ENCODE measurements at places on chromosomes 5 and 9.

DNA sequence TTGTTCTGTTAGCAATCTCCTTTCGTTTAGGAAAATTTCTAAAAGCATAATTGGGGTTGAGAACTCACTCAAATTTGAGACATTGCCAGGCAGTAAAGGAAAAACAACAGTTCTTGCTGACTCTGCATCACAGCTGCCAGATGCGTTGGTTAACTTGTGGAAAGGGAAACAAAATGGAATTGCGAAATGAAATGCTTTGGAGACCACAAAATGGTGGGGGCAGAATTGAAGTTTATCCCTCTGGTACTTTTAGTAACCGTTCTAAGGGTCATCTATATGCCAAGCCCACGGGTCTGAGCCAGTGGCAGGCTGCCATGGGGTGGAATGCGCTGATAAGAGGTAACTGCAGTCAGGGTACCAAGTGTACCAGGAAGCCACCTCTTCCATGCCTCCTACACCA, 28.6 kb upstream of the SELENOP start:
- DNase-seq, result peak; percentile 94

DNA sequence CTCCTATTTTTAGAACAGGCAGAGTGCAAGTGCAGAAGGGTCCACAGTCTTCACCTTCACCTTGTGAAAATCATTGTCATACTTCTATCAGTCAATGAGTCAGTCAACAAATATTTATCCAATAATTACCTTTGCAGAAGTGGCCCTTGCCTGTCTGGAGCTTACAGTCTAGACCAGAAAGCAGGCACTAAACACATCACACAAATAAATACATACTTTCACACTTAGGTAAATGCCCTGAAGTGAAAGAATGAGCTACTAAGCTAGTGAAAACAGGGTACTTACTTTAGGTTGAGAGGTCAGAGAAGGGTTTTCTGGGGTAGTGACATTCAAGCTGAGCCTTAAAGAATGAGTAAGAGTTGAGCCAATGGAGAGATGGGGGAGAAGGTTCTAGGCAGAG, 421.9 kb upstream of the ADAMTSL1 start:
- DNase-seq, result no peak

GRCh38 chr9:78756813-78757510, 460.0 kb downstream of the PSAT1 start:
- no peak for DNase-seq

DNA sequence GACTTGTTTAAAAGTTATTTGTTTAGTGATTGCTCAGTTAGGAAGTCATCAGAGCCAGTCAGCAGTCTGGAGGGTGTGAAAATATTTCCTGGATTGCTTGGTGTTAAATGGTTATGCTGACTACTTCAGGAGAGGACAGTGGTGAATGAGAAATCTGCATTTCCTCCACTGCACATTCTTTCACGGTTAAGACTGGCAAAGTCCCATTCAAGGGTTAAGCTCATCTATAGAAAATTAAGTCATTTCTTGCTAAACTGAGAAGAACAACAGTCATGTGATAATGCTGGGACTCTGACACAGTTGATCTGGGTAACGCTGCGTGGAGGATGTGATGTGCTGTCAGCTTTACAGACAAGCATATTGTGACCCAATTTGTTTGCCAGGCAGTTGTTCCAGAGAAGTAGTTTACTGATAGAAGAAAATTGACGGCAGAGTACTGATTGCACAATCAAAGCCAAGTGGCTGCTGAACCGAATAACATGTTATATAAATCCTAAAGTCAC, 80.4 kb downstream of the GRAMD2B start:
- DNase-seq, result no peak

DNA sequence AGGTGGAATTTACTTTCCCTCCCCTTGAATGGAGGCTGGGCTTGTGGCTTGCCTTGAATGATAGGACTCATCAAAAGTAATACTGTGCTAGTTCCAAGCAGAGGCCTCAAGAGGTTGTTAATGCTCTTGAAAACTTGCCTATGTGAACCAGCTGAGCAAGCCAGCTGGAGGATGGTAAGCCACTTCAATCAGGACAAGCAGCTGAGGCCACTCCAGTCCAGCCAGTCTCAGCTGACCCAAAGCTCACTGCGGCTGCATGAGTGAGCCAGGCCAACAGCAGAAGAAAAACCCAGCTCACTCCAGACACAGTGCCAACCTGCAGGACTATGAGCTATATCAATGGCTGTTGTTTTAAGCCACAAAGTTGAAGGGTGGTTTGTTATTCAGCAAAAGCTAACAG, 182.8 kb downstream of the MCTP1 start:
- no peak for DNase-seq

DNA sequence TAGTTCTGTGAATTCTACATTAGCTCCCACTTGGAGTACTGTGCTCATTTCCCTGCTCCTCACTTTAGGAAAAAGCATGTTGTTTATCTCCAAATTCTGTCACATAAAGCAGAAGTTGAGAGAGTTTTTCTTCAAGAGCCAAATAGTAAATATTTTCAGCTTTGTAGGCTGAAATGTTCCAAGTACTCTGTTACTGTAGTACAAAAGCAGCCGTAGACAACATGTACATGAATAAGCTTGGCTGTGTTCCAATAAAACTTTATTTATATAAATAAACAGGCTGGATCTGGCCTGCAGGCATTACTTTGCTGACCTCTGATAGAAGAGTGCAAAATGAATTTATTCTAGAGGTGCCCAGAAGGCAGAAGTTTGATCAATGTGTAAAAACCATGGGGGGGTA, 73.0 kb upstream of the AGXT2 start:
- no peak for DNase-seq

DNA sequence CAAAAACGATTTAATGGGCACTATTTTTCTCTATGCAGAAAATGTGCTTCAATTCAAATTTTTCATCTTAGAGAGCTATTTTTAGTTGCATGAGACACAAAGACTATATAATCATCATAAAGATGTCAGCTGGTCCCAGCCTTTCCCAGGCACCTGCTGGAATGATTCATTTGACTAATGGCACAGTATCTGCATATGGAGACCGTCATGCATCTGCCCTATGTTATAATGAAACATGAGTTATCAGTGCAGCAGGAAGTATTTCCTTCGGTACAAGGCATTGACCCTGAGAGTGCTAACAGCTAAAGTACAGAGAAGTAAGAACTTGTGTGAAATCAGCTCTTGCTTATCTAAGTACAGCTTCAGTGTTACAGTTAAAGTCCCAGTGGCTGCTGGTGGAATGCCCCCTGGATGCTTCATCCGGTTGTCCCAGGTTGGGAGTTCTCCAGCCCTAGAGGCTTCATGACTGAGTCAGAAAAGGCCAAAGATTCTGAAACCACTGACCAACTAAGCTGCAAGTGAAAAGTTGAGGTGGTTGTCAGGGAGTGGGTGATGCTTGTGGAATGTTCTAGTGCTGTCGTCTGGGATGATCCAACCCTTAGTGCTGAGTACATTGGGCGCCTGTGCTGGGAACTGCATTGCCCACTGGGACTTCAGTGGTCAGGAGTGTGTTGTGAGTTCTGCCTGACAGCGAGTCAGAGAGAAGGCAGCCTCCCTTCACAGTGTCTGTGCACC, 57.2 kb downstream of the MTRR start:
- peak; percentile 10 for DNase-seq

- DNase-seq, result no peak
These were observed 53.0 kb upstream of the NRARP start for GRCh38 chr9:137354845-137355760.

DNA sequence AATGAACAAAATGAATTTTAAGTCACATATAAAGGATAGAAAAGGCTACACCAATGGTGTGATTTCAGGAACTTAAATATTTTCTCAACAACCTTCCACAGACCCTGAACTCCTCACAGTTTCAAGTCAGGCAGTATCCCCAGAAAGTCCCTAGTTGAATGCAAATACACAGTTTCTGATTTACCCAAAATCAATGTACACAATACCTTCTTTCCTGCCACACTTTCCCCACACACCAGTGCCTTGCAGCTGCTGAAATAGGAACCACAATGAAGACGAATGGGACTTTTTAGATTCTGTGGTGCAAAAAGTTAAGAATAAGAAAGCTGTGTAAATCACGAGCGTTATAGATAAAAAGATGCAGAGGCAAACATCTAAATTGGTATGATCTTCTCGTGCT, 552.4 kb upstream of the MEF2C start:
- DNase-seq, result no peak

DNA sequence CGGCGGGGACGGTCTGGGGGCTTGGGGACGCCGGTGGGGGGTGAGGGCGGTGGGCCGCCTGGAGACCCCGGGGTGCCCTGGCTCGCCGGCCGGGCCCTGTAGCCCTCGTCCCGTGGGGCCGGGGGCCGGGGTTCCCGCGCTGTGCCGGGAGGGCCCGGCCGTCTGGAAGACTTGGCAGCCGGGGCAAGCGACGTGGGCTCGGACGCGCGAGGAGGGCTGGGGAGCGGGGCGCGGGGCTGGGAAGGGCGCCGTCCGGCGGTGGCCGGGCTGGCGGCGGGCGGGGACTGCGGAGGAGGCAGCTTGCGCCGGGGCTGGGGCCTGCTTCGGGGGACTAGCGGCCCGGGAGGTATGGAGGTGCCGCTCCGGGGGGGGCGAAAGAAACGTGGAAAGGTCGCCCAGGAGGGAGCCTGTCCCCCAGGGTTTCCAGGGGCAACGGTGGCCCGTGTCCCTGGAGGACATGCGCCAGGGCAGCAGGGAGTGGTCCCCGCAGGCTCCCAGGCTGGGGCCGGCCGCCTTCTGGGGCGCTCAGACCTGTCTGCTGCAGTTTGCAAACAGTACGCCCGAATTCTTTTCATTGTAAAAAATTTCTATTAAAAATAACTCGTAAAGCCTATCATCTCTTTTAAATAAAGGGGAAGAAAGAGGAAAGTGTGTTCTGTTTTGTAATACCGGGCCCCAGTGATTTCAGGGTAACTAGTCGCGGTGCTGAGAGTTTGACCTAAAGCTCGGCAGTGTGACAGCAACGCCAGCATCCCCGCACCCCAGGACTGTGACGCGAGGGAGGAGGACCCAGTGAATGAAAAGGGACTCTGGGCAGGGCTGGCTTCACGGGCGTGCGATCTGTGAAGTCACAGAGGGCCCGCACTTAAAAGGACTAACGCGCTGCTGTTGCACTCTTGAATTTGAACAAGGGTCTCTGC, 752 bp upstream of the ANKH start:
- DNase-seq, result no peak

DNA sequence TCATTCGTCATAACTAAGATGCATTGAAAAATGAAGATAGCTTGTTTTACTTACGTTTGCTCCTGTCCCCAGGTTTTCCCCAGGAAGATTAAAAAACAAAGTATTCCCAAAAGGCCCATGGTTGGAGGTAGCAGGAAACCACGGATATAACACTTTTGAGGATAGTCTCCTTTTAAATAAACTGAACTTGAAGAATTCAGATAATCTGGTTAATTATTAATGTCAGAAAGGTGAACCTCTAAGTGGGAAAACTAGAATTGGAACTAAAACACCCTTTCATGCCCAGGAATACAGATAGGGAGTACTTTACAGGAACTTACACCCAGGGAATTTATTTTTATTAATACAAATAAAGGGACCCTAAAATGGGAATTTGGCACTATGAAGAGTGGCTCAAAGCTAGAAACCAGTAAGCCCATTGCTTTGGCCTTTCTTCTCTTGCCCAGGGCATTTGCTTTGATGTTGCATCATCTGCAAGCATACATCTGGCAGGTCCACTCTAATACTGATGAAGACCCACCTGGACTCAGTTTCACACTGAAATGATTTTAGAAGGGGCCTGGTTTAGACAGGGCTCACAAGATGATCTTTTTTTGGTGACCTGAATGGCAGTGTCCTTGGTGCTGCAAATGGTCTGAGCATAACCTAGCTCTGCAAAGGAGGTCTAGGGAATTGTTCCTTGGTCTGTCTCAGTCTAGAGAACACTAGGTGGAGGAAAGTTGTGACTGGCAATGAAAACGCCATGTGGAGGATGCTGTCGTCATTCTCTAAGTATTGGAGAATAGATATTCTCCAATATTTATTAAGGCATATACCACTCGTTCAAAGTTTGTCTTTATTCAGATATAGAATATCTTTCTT, at the start of gene C5:
TSS of gene C5 (minus strand) at position 148 of the 861 bp plus-strand sequence. CDS start at position 119, 29 bp downstream.
- DNase-seq, result no peak

- DNase-seq, result no peak
These were observed 125.8 kb downstream of the DTWD2 start for GRCh38 chr5:118862596-118862995.

- DNase-seq, result no peak
These were observed 155.5 kb downstream of the RAB3C start for GRCh38 chr5:58738336-58738735.

GRCh38 chr5:89179731-89180130, 296.7 kb upstream of the MEF2C start:
- peak; percentile 30 for DNase-seq

DNA sequence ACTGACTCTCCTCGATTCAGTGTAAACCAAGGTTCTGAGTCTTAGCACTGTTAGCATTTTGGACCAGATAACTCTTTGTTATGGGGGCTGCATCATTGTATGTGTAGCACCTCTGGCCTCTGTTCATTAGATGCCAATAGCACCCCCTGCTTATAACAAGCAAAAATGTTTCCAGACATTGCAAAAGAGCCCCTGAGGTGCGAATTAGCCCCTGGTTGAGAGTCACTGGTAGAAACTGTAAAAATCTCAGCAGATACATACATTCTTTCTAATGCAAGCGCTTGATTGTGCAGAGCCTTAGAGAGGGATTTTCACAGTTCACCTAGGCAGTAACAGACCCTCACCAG, 2.8 kb downstream of the ADRB2 start:
- no peak for DNase-seq

- no peak for DNase-seq
These were observed 40.2 kb downstream of the ACO1 start for GRCh38 chr9:32424616-32425015.

- DNase-seq, result no peak
These were observed 49.0 kb upstream of the IRX4 start for GRCh38 chr5:1931604-1932231.

DNA sequence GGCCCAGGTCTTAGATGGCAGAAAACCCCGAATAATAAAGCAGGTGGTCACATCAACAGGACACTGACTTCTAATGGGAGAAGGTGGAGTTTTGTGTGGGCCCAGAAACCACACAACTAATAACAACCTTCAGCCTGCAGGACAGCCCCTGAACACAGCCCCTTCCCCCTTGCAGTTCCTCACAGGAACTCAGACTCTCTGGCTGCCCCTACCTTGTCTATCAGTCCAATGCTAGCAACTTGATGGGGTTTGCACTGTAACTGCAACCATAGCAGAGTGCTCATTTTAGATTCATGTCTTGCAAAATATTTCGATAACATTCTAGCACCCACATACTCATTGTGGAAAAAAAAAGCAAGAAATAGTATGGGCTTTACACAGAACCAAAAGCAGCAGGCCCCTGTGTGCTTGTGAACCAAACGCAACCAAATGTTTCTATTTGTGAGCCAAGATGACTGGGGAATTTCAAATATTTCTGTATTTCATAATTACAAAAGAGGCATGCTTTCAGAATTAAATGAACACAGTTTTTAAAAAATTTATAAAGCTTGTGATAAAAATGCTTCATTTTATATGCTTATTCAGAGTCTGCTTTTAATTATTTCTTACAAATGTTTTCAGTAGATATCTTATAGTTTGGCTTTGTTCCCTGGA, 62.7 kb upstream of the PDE4D start:
- DNase-seq, result peak; percentile 13

DNA sequence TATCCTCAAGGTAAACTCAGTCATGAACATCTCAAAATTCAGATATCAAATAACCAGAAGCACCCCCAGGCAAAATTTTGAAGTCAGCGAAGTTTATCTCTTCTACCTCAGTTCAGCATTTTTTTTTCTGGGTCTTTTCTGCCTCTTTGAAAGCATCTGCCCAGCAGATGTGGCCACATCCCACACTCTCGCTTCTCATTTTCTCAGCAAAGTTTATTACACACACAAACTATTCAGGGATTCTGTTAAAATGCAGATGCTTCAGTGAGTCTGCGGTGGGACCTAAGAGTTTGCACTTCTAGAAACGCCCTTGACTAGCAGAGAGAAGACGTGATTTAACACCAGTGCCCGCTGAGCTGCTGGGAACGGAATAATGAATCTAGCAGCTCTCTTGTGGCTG, 19.3 kb downstream of the RASEF start:
- DNase-seq, result no peak

Measured in fibroblast of the conjunctiva (primary cell).